ENCODE measurements at places on chromosomes 3 and 15.

DNA sequence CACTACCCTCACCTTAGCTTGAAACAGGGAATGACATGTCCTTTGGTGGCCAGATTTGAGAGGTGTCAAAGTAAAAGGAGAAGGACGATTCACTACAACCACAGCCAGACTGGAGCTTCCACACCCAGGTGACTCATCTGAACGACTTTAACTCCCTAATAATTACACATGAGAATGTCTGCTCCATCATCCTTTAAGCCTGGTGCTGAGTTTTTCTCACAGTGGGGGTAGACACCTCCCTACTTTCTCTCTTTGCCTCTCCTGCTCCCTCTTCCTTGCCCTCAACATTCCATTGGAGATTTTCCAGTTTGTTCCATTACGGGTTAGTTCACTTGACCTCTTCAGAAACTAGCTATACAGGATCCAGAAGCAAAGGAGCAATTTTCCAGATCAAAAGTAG is 154.3 kb upstream of the BHLHE40 start:
- DNase-seq, result peak; percentile 33

DNA sequence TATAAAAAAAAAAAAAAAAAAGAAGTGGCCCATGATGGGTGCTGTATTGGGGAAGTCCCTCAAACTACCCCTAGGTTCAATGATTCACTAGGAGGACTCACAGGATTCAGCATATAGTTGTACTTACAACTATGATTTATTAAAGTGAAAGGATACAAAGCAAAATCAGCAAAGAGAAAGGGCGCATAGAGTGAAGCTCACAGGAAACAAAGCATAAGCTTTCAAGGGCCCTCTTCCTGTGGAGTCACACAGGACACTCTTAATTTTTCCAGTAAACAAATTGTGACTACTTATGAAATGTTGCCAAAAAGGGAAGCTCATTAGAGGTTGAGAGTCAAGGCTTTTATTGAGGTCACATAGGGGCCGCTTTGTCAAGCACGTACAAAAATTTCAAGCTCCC is 153.7 kb upstream of the GAP43 start:
- no peak for DNase-seq

- DNase-seq, result no peak
Observed at GRCh38 chr15:49379996-49380395, 43.0 kb upstream of the FGF7 start.

GRCh38 chr15:46091860-46092450 is 457.1 kb downstream of the SQOR start:
- DNase-seq, result no peak

DNA sequence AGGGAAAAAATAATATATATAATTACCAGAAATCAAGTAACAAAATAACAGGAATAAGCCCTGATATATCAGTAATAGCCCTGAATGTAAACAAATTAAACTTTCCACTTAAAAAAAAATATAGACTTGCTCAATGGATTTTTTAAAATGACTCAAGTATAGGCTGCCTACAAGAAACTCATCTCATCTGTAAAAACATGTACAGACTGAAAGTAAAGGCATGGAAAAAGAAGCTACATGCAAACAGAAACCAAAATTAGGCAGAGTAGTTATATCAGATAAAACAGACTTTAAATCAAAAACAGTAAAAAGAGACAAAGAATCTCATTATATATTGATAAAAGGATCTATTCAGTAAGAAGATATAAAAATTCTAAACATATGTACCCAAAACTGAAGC is 82.4 kb upstream of the STT3B start:
- DNase-seq, result no peak

DNA sequence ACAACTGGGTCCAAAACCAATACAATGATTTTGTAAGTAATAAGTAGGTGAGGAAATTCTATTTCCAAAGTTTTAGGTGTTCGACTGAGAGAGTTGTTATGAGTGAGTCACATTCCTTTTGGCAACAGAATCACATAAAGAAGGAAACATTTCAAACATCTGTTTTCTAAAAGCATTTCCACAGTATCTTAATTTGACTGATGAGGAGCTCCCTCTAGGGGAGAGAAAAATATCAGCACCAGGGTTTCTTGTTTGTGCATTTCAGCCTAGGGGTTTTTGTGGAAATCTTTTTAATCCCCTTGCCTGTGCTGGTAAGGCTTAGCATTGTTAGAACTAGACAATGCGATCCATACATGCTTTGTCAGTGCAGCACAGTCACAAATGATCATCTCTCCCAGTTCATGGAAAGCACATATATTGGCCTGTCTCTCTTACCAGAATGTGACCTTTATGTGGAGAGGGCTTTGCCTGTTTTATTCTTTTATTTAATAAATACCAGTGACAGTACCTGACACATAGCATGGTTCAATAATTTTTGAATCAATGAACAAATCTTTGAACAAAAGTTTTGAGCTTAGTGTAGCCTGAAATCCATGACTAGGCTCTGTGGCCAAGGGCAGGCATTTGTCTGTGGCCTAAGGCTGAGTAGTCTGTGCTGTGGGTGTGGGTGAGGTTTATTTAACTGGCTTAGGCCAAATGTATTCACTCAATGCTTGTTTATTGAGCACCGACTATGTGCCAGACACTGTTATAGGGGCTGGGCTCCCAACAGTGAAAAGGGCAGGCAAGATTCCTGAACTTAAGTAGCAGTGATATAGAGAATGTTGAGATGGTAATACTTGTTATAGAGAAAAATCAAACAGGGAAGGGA is 21.1 kb upstream of the IQCF6 start:
- DNase-seq, result peak; percentile 34

GRCh38 chr3:104631254-104631653 is 735.5 kb upstream of the ALCAM start:
- no peak for DNase-seq

DNA sequence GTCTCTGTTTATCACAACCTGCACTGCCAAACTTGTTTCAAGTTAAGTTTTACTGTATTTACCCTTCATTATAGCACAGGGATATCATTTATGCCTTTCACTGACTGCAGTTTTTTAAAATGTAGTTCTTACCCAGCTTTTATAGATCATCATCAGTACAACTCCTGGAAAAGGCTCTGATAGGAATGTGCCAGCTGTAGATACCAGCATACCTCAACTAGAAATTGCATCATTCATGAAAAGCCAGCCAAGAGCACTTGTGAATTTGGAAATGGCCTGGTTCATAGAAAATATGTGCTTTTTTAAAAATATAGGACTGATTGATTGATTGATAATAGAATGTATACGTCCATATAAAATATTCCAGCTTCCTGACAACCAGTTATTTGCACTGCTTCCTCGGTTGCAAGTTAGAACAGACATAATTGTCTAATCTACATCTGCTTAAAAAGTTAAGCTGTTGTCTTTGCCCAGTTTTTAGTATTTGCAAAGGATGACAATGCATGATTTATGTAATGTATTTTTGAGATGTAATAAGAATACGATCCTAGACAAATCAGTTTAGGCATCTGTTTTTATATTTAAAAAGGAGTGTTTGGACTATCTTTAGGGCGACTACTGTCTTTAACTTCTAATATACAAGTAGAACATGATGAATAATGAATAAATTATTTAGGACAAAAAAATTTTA is 58.5 kb downstream of the DCUN1D1 start:
- peak; percentile 76 for DNase-seq

DNA sequence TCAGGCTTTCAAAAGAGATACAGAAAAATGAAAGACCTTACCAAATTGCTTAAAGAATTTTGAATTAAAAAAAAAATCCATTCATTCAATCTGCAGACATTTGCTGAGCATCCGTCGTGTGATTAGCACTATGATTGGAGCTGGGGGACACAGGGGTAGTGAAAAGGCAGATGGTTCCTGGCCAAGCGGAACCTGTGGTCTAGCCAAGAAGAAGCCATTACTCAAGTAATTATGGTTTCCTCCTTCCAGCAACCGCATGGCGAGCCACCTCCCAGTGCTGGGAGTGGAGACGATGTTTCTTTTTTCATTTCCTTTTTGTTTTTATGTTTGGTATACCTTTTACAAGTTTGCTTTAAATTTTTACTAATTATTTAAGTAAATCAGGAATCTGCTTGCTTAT is 140.2 kb downstream of the CACNA2D3 start:
- DNase-seq, result no peak

DNA sequence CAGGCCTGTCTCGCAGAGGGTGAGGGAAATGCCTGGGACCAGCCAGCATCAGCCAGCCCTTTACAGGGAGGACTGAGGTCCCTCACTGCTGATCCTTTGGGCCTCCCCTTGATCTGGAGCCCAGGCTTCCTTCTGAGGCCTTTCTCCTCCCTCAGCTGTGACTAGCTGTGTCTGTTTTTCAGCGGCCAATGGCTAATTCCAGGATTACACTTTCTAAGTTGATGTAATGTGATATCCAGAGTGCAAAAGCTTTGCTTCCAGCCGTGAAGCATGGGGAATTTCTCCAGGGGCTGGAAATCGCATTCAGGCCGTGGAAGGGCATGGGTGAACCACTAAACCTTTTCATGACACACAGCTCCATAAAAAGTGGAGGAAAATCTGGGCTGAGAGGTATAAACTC is 157.6 kb downstream of the SHQ1 start:
- no peak for DNase-seq

DNA sequence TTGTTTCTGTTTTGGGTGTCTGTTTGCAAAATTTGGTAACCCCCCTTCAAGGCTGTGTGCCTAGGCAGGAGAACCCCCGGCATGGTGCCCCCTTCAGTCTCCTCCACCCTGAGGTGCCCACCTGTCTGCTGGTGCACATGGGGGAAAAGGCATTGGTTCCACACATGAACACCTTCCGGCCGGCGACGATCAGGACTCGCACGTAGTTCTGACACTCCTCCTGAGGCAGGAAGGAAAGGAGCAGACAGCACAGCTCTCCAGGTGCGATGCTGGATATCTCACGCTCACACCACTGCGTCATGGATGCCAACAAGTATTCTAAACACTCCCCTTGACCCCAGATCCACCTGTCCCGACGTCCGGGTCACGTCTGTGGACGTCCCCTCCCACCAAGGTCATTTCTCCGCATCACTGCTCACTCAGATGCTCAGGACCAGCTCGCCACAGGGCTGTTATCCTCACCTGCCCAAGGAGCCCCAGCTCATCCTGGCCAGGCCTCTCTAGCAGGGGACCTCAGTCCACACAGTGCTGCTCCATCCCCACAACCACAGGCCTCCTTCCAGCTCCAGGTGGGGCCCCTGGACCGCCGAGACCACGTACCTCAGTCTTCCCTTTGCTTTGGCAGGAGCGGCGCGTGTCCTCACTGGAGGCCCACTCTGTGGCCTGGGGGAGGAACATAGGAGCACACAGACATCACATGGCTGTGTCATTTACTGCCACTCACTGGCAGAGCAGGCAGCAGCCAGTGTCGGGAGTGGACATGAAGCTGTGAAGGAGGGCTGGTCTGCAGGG is 99.0 kb downstream of the SEMA5B start:
- DNase-seq, result no peak

DNA sequence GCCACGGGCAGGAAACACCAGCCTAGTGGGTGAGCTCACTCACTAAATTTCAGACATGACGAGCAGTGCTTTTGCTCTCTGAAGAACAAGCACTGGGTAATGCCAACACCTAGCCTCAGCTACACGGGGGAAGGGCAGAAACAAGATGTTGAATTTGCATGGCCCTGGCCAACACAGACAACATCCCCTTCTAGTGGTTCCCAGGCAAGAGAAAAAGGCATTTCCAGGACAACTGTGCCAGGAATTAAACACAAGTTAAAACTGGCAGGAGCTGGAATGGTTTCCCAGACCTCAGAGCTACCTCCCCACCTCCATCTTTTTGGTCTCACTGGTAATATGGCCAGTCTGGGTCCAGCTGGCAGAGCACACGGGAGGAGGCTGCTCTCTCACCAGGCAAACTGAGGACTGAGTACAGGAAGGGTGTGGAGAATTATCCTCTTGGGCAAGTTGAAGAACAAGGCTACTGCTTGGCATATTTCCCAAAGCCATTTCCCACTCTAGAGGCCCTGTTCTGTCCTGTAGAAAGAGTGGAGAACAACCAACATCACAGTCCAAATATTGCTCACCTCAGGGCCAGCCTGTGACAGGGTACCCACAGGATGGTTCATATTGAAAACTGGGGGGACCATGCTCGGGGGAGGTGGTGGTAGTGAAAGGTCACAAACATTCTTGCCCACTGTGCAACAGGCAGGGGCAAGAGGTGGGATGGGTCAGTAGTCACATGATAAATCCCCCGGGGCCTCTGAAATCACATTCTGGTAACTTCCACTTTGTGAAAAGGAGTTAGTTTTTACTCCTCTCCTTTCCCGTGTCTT is 26.5 kb downstream of the TSPAN3 start:
- no peak for DNase-seq

DNA sequence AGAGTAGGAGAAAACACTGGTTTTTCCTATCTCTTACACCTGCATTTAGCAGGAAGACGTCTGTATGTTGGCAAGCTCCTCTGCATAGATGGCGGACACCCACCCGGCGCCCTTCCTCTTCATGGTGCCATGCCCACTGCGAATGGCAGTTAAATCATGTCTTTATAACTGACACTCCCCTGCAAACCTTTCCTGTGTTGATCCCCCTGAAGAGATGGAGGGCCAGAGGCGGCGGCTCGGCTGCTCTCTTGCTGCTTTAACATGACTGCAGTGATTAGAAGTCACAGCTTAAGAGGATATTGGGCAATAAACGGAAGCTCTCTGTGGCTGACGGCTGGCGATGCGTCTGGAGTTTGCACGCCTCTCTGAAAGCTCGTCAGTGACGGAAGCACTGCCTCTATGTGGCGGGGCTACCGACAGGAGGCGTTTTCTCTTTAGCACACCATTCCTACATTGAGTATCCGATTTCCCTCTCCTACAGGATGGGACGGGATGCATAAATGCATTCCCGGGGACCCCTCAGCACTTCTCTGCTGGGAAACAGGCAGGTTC is 25.5 kb upstream of the SNRPA1 start:
- no peak for DNase-seq

DNA sequence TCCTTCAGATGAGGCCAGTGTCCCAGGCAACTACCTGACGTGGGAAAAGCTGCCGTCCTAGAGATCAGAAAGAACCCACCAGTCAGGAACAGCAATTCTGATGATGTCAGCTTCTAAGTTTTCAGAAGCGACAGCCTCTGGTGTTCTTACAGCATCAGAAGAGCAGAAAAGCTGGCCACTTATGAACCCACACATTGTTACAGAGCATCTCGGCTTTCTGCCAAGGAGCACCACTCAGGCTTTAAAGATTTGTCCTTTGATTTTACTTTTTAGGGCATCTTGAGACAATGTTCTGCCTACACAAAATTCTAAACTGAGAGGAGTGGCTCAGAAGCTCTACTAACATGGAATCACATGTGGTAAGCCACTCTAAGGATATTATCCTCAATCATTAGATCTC is 49.7 kb upstream of the BOC start:
- no peak for DNase-seq

- DNase-seq, result no peak
Observed at GRCh38 chr3:182325213-182325950, 467.9 kb upstream of the ATP11B start.

All from hematopoietic multipotent progenitor cell treated with erythropoietin and hydrocortisone succinate and interleukin-3 and kit ligand, for 17 days (in vitro differentiated cells).